ENCODE measurements at places on chromosomes 4 and X.

DNA sequence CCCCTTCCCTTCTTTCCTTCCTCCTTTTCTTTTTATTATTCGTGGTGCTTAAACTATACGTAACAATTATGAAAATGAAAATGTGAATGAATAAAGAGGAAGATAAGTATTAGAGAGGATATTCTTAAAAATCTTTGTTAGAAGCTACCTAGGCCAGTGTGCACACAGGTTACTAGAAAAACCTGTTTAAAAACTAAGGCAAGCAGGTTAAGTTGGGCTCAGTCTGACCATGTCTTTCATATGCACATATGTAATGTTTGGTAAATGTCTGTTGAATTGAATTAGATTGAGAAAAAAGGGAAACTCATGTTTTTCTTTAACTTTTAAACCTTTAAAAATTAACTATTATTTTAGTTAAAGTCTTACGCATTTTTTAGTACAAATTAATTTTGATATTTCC is 7.8 kb downstream of the SHROOM3 start:
- no peak for DNase-seq

GRCh38 chr4:68162196-68162595 is 32.5 kb upstream of the TMPRSS11F start:
- DNase-seq = peak; percentile 35

- no peak for DNase-seq
Measured at GRCh38 chrX:14476205-14476604, 53.1 kb upstream of the GLRA2 start.

GRCh38 chr4:99630857-99631360 is 26.7 kb downstream of the C4orf54 start:
- DNase-seq = peak; percentile 82

GRCh38 chr4:80005863-80006262 is 67.2 kb downstream of the ANTXR2 start:
- DNase-seq = peak; percentile 4

GRCh38 chr4:13881892-13882291 is 254.4 kb upstream of the BOD1L1 start:
- no peak for DNase-seq

DNA sequence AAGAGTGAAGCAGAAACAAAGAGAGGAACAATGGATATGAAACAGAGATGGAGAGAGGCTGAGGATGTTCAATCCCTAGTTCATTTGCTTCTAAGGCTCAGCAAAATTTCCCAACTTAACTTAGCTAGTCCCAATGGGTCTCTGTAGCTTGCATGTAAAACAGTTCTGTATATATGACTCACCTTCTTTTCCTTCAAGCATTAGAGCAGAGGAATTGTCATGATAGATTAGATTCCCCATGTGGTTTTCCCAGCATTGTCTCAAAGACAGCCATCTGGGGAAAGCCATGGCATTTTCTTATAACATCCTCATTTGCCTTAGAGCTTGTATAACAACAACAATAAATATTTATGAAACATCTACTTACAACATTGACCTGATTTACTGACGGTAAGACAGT is 93.9 kb upstream of the GATB start:
- no peak for DNase-seq

DNA sequence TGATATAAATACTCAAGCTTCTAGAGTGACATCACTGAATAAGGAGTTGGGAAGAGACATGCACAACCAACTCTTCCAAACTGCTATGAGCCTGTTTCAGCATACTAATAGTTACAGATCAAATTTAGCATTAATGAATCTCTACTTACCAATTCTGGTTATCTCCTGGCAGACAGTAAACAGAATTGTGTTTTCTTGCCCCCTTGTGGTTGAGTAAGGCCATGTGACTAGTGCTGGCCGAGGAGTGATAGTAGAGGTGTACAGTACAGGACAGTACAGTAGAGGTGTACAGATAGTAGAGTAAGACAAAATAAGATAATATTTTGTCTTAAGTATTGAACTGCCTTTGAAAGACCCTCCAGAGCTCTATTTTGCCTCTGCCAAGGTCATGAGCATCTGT is 681.4 kb downstream of the GABRG1 start:
- peak; percentile 49 for DNase-seq
